Heart left ventricle (tissue), 16 donors: ENCODE measurements at places on chromosomes 4 and X. TPM values are rescaled to one million over a fixed set of nuclear protein-coding genes. Genes with fewer than 3 reads are reported as not detected.

STBD1 gene
- 22.9 TPM for total RNA-seq

- no peaks in the 10 kb centered on the region for H3K36me3 ChIP-seq
- DNase-seq: no peak
- no peak overlapping the region for H3K27ac ChIP-seq
- no peaks in the 10 kb centered on the region for H3K4me1 ChIP-seq
- no peak overlapping the region for H3K4me3 ChIP-seq
- no peaks in the 10 kb centered on the region for H3K27me3 ChIP-seq
Measured at GRCh38 chr4:37132975-37133360, 111.6 kb upstream of the NWD2 start.

RIPPLY1 gene
- not detected for total RNA-seq

MGAT4D gene
- not detected for total RNA-seq

- DNase-seq: no peak
- no peaks in the 10 kb centered on the region for H3K4me1 ChIP-seq
- no peak overlapping the region for H3K27ac ChIP-seq
Measured at GRCh38 chr4:109967798-109968520, 55.3 kb downstream of the EGF start.

GRCh38 chr4:13174001-13174400, 310.1 kb downstream of the RAB28 start:
- no peak overlapping the region for H3K4me3 ChIP-seq
- no peaks in the 10 kb centered on the region for H3K27me3 ChIP-seq
- no peak overlapping the region for H3K27ac ChIP-seq
- no peaks in the 10 kb centered on the region for H3K4me1 ChIP-seq

DNA sequence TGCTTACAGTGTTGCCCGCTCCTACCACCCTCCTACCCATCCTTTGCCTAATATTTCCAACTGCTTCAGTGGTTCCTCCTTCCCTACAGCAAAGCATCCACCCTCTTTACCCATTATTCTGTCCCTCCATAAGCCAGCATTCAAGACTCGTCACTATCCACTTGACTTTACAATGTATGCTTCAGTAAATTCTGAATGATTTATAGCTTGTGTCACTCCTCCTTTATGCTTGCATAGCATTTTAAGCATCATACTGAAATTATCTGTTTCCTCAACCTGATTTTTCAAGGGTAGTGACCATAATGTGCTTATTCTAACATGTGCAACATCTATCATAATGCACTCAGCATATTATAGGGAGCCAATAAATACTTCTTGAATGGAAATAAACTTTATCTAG, 365.5 kb downstream of the RAB28 start:
- no peak for DNase-seq
- no peaks in the 10 kb centered on the region for H3K36me3 ChIP-seq
- H3K27me3 ChIP-seq: no peaks in the 10 kb centered on the region
- no peak overlapping the region for H3K4me3 ChIP-seq
- H3K27ac ChIP-seq: no peak overlapping the region

DNA sequence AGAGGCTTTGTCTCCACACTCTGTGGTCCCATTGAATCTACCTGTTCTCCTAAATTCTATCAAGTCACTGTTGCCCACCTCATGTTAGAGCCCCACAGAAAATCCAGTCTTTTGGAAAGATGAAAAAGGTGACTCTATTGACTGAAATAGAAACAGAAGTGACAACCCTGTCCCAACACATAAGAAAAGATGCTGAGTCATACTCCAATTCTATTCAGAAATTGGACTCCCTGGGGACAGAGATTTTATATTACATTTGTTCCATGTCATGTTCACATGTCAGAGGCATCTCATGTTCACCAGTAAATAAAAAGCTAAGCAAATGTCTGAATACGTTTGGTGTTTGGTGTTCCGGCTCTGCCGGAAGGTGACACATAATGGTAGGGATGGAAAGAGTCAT, 2.9 kb upstream of the GRPR start:
- H3K4me3 ChIP-seq: no peak overlapping the region
- no peaks in the 10 kb centered on the region for H3K4me1 ChIP-seq
- no peaks in the 10 kb centered on the region for H3K27me3 ChIP-seq
- no peaks in the 10 kb centered on the region for H3K36me3 ChIP-seq
- DNase-seq: no peak
